Fibroblast of skin of left biceps (primary cell): ENCODE measurements at places on chromosomes 1 and 21.

GRCh38 chr1:244395965-244396364, 55.7 kb downstream of the ADSS2 start:
- DNase-seq = no peak

DNA sequence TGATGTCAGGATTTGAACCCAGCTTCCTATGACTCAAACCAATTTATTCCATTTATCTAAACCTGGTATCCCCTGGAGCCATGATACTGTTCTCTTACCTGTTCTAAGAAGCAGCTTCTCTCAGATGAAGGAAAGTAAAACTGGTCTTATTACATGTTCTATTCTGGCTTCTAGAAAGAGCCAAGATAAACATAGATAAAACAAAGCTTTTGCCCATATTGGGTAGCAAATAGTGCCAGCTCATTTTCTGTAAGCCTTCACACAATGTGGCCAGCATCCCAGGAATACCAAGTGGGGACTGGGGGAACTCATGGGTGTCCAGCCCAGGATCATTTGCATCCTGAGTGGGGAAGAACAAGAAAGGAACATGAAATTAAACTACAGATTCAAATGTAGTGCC, 53.5 kb upstream of the EPHA8 start:
- no peak for DNase-seq

- no peak for DNase-seq
Observed at GRCh38 chr1:186494832-186495271, 33.9 kb upstream of the PDC start.

- DNase-seq = no peak
Observed at GRCh38 chr1:164440232-164440631, 118.8 kb upstream of the PBX1 start.

DNA sequence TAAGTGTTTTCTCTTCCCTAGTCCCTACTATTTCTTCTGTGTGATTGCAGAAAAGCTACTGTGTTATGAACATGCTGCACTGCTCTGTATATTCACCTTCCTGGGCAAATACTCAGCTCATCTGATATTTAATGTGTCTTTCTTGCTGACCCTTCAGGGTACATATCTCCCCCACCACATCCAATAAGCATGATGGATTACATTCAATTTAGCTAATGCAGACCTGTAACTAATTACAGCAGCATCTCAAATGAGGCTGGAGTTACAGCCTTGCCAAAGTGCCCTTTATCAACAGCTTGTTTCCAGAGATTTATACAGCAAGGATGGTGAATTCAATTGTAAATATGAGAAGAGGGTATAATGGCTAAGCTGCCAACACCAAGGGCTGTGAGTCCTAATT, 144.0 kb downstream of the KCNH1 start:
- no peak for DNase-seq

DNA sequence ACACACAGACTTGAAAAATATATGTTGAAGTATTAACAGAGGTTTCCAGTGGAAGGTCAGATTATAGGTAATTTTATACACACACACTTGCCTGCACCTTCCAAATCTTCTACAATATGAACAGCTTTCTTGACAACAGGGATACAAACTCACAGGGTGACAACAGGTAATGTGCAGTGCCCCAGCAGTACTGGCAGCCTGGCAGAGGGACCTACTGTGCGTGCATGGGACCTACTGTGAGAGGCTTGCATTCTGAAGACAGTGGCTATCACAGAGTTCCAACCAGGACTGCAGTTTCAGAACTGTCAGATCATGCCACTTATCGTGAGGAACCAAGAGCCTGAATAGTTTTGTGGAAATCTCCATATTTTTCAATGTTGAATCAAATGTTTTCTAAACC, 3.8 kb downstream of the SCYL3 start:
- no peak for DNase-seq
